ENCODE measurements at places on chromosomes 7 and 10.

DNA sequence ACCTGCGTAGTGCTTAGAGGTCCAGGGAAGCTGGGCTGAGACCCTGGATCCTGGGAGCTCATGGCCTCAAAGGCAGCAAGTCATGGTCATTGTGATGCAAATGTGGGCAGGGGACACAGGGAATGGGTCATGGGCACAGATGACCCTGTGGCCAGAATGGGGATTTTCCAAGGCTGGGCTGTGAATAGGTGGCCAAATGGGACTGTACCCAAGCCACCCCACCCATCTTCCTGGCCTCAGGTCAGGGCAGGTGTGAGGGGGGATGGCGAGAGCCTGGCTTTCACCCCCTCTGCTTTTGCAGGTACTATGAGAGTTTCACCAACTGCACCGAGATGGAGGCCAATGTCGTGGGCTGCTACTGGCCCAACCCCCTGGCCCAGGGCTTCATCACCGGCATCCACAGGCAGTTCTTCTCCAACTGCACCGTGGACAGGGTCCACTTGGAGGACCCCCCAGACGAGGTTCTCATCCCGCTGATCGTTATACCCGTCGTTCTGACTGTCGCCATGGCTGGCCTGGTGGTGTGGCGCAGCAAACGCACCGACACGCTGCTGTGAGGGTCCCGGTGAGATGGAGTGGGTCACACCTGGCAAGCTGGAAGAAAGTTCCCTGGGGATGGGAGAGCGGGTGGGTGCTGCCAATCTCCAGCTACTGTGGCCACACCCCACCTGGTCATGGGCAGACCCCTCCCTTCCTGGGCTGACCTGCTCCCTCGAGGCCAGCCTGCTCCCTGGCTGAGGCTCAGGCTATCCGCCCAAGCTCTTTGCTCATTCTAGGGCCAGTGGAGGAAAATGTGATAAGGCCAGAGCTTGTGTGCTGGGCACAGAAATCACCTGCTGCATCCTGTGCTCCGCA lies 25.5 kb downstream of the RAMP3 start:
- no peak for DNase-seq

- no peak for DNase-seq
These were observed 5.8 kb downstream of the PWWP2B start for GRCh38 chr10:132402781-132403241.

- DNase-seq = no peak
These were observed 137.0 kb downstream of the GLCCI1 start for GRCh38 chr7:8105449-8106095.

GRCh38 chr7:37084303-37084702 lies 360.0 kb upstream of the AOAH start:
- no peak for DNase-seq

- no peak for DNase-seq
These were observed 715.9 kb upstream of the LRRN3 start for GRCh38 chr7:110375068-110375467.

GRCh38 chr7:41870461-41871138 lies 167.7 kb upstream of the INHBA start:
- no peak for DNase-seq

GRCh38 chr7:26553582-26553981 lies 261.9 kb downstream of the SNX10 start:
- DNase-seq = no peak

GRCh38 chr10:91681361-91682276 lies 48.7 kb upstream of the PPP1R3C start:
- DNase-seq = peak; percentile 82

- no peak for DNase-seq
These were observed 23.0 kb downstream of the ARHGAP12 start for GRCh38 chr10:31905586-31905985.

- no peak for DNase-seq
These were observed 346.5 kb downstream of the TYW1 start for GRCh38 chr7:67343114-67343513.

GRCh38 chr10:119268428-119268827 lies 61.1 kb downstream of the GRK5 start:
- no peak for DNase-seq

DNA sequence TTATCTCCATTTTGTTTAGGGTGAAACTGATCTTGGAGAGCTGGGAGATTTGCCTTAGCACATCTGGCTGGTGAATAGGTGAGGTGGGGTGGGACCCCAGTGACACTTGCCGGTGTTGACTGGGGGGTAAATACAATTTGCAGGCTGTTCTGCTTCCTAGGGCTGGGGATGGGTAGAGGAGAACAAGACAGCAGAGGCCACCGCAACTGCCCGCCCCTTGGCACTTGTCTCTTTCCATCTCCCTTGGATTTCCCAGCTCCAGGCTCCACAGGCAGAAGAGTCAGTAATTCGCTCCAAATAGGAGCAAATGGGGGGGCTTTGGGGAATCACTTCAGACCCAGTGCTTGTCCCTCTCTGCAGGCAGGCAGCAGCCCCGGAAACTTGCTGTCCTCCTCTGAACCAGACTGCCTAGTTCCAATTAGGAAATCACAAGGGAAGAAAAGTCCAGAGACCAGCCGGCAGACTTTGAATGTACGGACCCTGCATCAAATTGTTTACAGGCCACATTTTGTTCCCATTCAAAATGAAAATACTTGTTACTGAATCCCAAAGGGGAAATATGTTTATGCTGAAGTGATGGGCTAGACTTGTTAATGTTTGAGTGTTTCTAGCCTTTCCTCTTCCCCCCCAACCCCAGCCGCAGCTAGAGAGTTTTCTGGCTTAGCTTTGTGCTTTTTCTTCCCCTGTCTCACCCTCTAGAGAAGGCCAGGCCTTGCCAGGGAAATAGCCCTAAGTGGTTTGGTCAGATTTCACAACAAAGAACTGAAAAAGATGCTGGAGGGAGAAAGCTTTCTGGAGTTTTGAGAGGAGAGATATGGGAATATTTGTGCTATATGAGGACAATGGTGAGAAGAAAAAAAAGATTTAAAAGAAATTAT lies 10.0 kb upstream of the INPP5F start:
- DNase-seq = no peak

- peak; percentile 47 for DNase-seq
These were observed 81.5 kb downstream of the MAD1L1 start for GRCh38 chr7:2151237-2151636.

- no peak for DNase-seq
These were observed 302.1 kb downstream of the FZD1 start for GRCh38 chr7:91566402-91566732.

DNA sequence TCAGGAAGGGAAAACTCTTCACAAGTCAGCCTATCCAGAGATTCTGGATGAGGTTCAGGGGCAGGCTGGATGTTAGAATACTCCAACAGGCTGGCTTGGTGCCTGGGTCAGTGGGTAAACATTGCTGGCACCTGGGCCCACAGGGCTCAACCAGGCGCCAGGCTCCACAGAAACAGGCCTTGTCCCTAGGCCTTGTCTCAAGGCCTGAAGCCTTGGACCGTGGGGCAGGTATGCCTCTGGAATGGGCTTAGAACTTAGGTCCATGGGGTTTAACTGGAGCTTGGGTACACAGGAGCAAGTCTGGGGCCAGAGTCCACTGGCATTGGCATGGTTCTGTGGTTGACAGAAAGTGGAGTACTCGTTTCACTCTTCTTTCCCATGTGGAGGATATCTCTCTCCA lies 263.0 kb upstream of the ETV1 start:
- DNase-seq = no peak

GRCh38 chr10:66218981-66219587 lies 706.8 kb upstream of the LRRTM3 start:
- DNase-seq = no peak

DNA sequence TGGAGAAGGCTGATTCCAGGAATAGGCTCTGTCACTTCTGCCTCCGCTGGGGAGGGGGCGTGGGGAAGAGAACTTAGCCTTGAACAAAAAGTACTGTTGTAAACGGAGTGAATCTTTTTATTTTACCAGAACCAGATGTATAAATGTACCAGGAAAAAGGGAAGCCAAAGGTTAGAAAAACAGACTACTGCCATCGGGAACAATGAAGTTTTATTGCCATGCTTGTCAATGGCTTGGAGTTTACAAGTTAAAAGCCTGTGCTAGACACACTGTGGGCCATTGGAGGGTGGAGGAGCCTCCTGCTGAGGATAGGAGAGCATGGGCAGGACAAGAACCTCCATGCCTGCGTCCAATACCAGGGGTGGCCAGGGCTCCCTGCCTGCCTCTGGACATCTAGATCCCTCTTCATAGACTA lies 161.7 kb upstream of the LYZL2 start:
- DNase-seq = no peak

Measured in putamen (tissue), 1 donor.